ENCODE measurements at places on chromosomes 7 and 10.

GRCh38 chr10:92735938-92736337, 46.2 kb downstream of the HHEX start:
- DNase-seq = no peak

GRCh38 chr7:49112222-49112621, 187.9 kb downstream of the CDC14C start:
- DNase-seq = no peak

DNA sequence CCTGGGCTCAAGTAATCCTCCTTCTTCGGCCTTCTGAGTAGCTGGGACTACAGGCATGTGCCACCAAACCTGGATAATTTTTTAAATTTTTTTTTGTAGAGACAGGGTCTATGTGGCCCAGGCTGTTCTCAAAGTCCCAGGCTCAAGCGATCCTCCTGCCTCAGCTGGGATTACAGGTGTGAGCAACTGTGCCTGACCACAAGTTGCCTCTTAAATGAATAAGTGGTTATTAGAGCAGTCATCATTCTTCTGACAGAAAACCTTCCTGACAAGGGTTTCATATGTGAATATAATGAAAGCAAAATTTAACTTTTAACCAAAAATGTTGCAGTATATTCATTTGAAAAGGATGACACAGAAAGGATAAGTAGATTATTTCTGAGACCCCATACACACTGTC, 532.5 kb downstream of the GRM8 start:
- DNase-seq = no peak

- no peak for DNase-seq
These were observed 117.7 kb upstream of the LANCL2 start for GRCh38 chr7:55247428-55247827.

DNA sequence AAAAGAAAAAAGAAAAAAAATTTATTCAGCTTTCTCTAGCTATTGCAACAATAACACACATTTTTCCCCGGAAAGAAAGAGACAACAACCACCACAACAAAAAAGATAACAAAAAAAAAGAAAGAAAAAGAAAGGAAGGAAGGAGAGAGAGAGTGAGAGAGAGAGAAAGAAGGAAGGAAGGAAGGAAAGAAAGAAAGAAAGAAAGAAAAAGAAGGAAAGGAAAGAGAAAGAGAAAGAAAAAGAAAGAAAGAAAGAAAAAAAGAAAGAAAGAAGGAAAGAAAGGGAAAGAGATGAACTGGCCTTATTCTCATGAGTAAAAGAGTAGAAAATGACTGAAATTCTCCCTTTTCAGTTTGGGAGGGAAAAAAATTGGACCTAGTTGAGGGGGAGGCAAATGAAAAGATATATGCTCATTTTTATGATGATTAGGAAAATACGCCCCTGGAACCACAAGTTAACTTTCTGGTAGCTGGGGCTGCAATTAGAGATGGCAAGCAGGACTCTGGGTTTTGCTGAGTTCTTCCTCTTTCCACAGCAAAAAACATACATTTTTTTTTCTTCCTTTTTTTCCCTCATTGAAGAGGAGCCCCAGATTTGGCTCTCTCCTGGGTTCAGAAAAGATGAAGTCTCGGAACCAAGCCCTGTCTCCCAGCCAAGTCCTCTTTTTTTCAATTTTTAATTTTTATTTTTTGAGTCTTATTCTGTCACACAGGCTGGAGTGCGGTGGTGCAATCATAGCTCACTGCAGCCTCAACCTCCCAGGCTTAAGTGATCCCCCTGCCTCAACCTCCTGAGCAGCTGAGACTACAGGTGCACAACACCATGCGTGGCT, 12.6 kb upstream of the PRDX3 start:
- no peak for DNase-seq

- DNase-seq = no peak
These were observed 3.1 kb downstream of the NKX2-3 start for GRCh38 chr10:99535764-99536337.
